ENCODE measurements at places on chromosomes 16 and 17.

DNA sequence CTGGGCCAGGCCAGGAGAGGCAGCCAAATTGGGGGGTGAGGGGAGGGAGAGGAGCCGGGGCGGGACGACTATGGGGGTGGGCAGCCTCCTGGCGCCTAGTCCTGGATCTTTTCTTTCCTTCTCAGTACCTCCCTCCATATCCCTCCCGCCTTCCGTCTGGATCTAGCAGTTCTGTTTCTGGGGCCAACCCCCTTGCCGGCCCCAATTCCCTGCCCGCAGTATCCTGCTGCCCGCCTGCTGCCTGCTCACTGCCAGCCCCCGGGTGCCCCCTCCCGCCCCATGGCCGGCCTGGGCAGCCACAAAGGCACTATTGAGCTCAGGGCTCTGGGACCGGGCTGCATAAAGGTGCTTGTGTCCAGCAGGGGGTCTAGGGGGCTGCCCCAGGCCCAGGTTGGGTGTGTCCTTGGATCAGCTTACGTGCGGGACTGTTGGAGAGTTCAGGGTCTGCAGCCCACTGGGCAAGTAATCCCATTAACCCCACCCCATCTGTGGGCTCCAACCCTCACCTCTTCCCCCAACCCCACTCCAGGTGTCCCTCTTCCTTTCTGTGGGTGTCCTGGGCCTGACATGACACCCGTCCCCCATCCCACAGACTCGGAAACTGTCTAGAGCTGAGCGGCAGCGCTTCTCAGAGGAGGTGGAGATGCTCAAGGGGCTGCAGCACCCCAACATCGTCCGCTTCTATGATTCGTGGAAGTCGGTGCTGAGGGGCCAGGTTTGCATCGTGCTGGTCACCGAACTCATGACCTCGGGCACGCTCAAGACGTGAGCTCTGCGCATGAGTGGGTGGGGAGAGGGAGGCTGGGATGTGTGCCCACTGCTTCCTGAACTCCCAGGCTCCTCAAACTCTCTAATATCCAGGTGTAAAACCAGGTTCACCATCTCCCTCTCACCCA lies 2.0 kb downstream of the WNK4 start:
- no peak overlapping the region for H3K4me3 ChIP-seq
- peaks cover 9% of the 10 kb centered on the region for H3K27me3 ChIP-seq
- H3K4me1 ChIP-seq = peaks cover 4% of the 10 kb centered on the region
- no peak overlapping the region for H3K27ac ChIP-seq
- no peak for DNase-seq

DNA sequence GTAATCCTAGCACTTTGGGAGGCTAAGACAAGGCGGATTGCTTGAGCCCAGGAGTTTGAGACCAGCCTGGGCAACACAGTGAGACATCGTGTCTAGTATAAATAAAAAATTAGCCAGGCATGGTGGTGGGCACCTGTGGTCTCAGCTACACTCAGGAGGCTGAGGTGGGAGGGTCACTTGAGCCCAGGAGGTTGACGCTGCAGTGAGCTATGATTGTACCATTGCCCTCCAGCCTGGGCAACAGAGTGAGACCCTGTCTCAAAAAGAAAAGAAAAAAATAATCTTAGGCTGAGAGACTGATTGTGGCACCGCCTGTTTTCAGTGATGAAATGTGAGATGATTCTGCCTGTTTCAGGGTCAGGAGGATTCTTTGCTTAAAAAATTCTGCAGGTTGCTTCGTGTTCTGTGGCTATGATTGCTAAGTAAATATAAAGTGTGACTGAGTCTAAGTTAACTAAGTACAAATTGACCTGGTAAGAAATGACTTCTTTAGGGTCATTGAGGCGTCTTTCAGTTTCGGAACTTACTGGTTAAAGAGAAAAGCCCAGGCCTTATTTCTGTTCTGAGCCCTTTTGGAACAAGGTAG lies 128.3 kb downstream of the SOCS1 start:
- no peak overlapping the region for H3K4me3 ChIP-seq
- no peaks in the 10 kb centered on the region for H3K4me1 ChIP-seq
- H3K27ac ChIP-seq = no peak overlapping the region

DNA sequence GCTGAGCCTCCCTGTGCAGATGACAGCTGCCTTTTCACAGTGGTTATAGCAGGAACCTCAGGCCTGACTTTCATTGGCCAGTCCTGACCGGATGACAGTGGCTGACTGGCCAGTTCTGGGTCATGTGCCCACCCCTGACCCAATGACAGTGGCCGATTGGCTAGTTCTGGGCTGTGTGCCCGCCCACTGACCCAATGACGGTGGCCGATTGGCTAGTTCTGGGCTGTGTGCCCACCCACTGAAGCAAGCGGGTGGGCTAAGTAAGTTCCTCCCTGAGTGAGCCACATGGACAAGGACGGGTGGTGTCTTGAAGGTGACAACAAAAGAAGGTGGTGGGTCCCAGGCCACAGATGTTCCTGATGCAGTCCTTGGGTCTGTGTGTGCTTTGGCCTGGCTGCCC lies 9.5 kb downstream of the DEF8 start:
- no peak overlapping the region for H3K4me3 ChIP-seq
- no peaks in the 10 kb centered on the region for H3K27me3 ChIP-seq
- DNase-seq = no peak
- H3K36me3 ChIP-seq = peaks cover 7% of the 10 kb centered on the region
- H3K27ac ChIP-seq = no peak overlapping the region

GRCh38 chr16:19375561-19376158 lies 42.0 kb upstream of the TMC5 start:
- peak; percentile 27 for DNase-seq
- H3K36me3 ChIP-seq = no peaks in the 10 kb centered on the region
- no peaks in the 10 kb centered on the region for H3K4me1 ChIP-seq
- H3K4me3 ChIP-seq = no peak overlapping the region
- no peak overlapping the region for H3K27ac ChIP-seq
- H3K27me3 ChIP-seq = no peaks in the 10 kb centered on the region

- no peaks in the 10 kb centered on the region for H3K36me3 ChIP-seq
- no peak overlapping the region for H3K4me3 ChIP-seq
- no peaks in the 10 kb centered on the region for H3K27me3 ChIP-seq
- H3K4me1 ChIP-seq = no peaks in the 10 kb centered on the region
- no peak for DNase-seq
- no peak overlapping the region for H3K27ac ChIP-seq
Observed at GRCh38 chr17:62935523-62935922, 30.5 kb upstream of the TANC2 start.

DNA sequence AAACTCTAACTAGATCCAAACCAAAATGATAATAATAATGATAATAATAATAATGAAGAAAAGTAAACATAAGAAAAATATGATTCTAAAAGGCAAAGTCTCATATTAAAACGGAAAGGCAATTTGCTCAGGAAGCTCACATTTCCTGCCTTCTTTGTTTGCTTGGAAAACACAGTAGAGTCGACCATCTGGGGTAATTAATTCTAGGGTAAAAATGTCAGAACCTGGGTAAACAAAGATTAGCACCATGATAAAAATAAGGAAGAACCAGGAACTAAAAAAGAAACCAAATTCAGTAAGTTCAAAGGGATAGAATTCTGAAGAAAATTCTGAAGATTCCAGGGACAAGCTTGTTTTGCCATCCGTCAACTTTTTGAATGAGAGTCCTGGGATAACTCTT lies 16.2 kb downstream of the KRABD2 start:
- no peak for DNase-seq
- no peak overlapping the region for H3K4me3 ChIP-seq
- no peak overlapping the region for H3K27ac ChIP-seq
- H3K4me1 ChIP-seq = peaks cover 2% of the 10 kb centered on the region
- H3K36me3 ChIP-seq = 0 out of 2 replicates have a peak, but pooled peaks cover 2% of the 10 kb centered on the region

GRCh38 chr16:29920288-29921033 lies 5.6 kb downstream of the KCTD13 start:
- no peak for DNase-seq
- H3K27me3 ChIP-seq = no peaks in the 10 kb centered on the region
- H3K36me3 ChIP-seq = 0 out of 2 replicates have a peak, but pooled peaks cover 3% of the 10 kb centered on the region
- H3K27ac ChIP-seq = no peak overlapping the region
- H3K4me3 ChIP-seq = no peak overlapping the region
- no peaks in the 10 kb centered on the region for H3K4me1 ChIP-seq

GRCh38 chr17:79183293-79184158 lies 108.9 kb downstream of the ENGASE start:
- peaks cover 4% of the 10 kb centered on the region for H3K4me1 ChIP-seq
- H3K36me3 ChIP-seq = no peaks in the 10 kb centered on the region
- H3K27me3 ChIP-seq = peaks cover 7% of the 10 kb centered on the region
- H3K27ac ChIP-seq = no peak overlapping the region

GRCh38 chr17:13544292-13544691 lies 57.4 kb downstream of the HS3ST3A1 start:
- H3K4me3 ChIP-seq = no peak overlapping the region
- no peak for DNase-seq
- no peaks in the 10 kb centered on the region for H3K27me3 ChIP-seq
- no peaks in the 10 kb centered on the region for H3K4me1 ChIP-seq
- no peaks in the 10 kb centered on the region for H3K36me3 ChIP-seq

DNA sequence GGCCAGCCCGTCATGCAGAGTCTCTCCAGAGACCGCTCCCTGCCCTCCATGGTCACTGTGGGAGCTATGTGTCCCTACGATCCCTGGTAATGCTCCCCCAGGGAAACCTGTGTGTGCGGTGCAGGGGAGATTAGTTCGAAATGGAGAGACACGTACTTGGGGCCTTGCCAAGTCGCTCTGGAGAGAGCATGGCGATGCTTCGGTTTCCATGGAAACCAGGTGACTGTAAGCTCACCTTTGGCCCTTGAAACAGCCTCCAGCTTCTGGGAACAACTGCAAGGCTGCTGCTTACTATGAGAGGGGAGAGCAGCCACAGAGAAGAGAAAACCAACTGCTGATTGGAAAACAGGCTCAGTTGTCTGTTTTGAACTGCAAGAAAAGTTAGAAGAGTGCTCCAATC lies 879.7 kb upstream of the EEF2KMT start:
- no peak overlapping the region for H3K27ac ChIP-seq
- no peaks in the 10 kb centered on the region for H3K4me1 ChIP-seq
- H3K4me3 ChIP-seq = no peak overlapping the region
- no peak for DNase-seq
